ENCODE measurements at places on chromosomes 5 and 9.

DNA sequence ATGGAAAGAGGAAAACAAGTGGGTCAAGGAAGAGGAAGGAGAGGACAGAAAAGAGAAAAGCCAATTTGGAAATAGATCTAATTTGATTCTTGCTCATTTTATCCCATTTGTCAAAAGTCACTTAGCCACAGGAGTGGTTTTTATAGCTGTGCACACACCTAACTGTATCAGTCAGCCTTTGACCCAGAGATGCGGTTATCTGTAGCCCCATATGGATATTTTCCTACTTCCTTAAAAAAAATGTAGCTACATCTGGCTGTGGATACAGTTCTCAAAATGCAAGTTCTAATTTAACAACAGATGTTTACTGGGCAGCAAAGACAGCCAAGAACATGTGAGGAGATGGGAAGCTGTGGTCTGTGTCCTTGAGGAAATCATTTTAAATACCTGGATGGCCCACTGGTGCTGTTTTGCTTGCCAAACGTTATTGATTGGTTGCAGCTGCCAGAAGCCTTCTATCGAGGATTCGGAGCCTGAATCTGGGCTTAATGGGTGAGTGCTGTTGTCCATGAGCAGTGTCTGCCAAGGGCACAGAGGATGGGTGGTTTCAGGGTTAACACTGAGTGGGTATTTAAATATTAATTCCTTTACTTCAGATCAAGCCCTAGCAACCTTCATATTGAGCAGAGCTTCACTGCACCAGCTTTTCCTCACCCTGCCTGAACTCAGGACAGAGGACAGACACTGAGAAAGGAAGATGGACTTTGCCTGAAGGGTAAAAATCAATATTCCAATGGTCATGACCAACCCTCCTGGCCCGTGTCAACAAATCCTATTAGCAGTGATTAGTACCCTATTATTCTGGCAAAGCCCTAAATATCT, 92.2 kb downstream of the APBA1 start:
- DNase-seq, result no peak
- no peak overlapping the region for H3K27ac ChIP-seq
- no peak overlapping the region for H3K4me3 ChIP-seq
- no peaks in the 10 kb centered on the region for H3K27me3 ChIP-seq
- no peaks in the 10 kb centered on the region for H3K36me3 ChIP-seq
- H3K4me1 ChIP-seq, result peaks cover 12% of the 10 kb centered on the region

- no peak for DNase-seq
- H3K4me1 ChIP-seq, result no peaks in the 10 kb centered on the region
- H3K36me3 ChIP-seq, result no peaks in the 10 kb centered on the region
- H3K4me3 ChIP-seq, result no peak overlapping the region
- no peaks in the 10 kb centered on the region for H3K27me3 ChIP-seq
These were observed 59.2 kb downstream of the MED10 start for GRCh38 chr5:6319116-6319515.

GRCh38 chr9:16181539-16181938, 628.7 kb downstream of the CCDC171 start:
- no peak for DNase-seq
- no peaks in the 10 kb centered on the region for H3K36me3 ChIP-seq
- no peak overlapping the region for H3K4me3 ChIP-seq
- no peaks in the 10 kb centered on the region for H3K27me3 ChIP-seq

- H3K27me3 ChIP-seq, result no peaks in the 10 kb centered on the region
- peaks cover 46% of the 10 kb centered on the region for H3K36me3 ChIP-seq
- DNase-seq, result peak; percentile 16
- peak overlapping the region; percentile 76 for H3K27ac ChIP-seq
- H3K4me1 ChIP-seq, result peaks cover 74% of the 10 kb centered on the region
- H3K4me3 ChIP-seq, result peak overlapping the region; percentile 79
These were observed 24.8 kb downstream of the FYB1 start for GRCh38 chr5:39194466-39195136.

- no peak overlapping the region for H3K27ac ChIP-seq
- no peaks in the 10 kb centered on the region for H3K36me3 ChIP-seq
These were observed 27.6 kb downstream of the CRB2 start for GRCh38 chr9:123383512-123384170.

GRCh38 chr9:113796646-113797426, 79.3 kb upstream of the ZNF618 start:
- no peaks in the 10 kb centered on the region for H3K36me3 ChIP-seq
- no peaks in the 10 kb centered on the region for H3K4me1 ChIP-seq
- no peaks in the 10 kb centered on the region for H3K27me3 ChIP-seq

- peaks cover 5% of the 10 kb centered on the region for H3K27me3 ChIP-seq
- peaks cover 6% of the 10 kb centered on the region for H3K4me1 ChIP-seq
- no peak overlapping the region for H3K27ac ChIP-seq
- no peak overlapping the region for H3K4me3 ChIP-seq
- DNase-seq, result no peak
These were observed 53.3 kb downstream of the UGCG start for GRCh38 chr9:111949919-111950318.

GRCh38 chr5:159456261-159456660, 126.0 kb upstream of the IL12B start:
- no peaks in the 10 kb centered on the region for H3K36me3 ChIP-seq
- no peak for DNase-seq
- peaks cover 27% of the 10 kb centered on the region for H3K4me1 ChIP-seq
- no peak overlapping the region for H3K27ac ChIP-seq
- H3K4me3 ChIP-seq, result no peak overlapping the region

- H3K27ac ChIP-seq, result no peak overlapping the region
- H3K27me3 ChIP-seq, result no peaks in the 10 kb centered on the region
- DNase-seq, result no peak
- no peaks in the 10 kb centered on the region for H3K36me3 ChIP-seq
These were observed 161.2 kb downstream of the MPDZ start for GRCh38 chr9:13118313-13118712.

DNA sequence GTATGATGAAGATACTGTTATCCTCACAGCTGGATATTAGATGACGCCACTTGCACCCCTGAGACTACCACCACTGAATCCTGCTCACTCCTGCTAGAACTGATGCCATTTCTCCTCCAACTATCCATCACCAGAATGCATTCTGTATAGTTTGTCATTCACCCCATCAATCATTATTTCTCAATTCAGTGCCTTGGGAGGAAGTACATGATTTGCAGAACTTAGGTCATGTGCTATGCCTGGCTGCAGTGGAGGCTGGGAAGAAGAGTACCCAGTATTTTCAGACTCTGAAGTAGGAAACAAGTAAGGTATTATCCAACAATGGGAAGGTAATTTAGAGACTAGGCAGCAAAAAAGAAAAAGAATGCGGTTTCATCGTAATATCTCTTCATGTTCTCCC, 26.2 kb upstream of the HSD17B4 start:
- no peaks in the 10 kb centered on the region for H3K4me1 ChIP-seq
- no peaks in the 10 kb centered on the region for H3K36me3 ChIP-seq
- H3K27me3 ChIP-seq, result peaks cover 6% of the 10 kb centered on the region
- DNase-seq, result no peak
- H3K27ac ChIP-seq, result no peak overlapping the region

GRCh38 chr9:21316860-21317259, 11.7 kb upstream of the IFNA5 start:
- peaks cover 1% of the 10 kb centered on the region for H3K4me1 ChIP-seq
- H3K27me3 ChIP-seq, result peaks cover 24% of the 10 kb centered on the region
- H3K27ac ChIP-seq, result no peak overlapping the region
- no peak for DNase-seq
- peaks cover 1% of the 10 kb centered on the region for H3K36me3 ChIP-seq
- no peak overlapping the region for H3K4me3 ChIP-seq

DNA sequence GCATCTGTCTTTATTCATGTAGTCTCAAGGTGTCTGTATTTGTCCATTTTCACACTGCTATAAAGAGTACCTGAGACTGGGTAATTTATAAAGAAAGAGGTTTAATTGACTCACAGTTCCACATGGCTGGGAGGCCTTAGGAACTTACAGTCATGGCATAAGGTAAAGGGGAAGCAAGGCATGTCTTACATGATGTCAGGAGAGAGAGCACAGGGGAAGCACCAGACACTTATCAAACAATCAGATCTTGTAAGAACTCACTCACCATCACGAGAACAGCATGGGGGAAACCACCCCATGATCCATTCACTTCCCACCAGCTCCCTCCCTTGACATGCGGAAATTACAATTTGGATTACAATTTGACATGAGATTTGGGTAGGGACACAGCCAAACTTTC, 44.2 kb downstream of the NLN start:
- H3K4me3 ChIP-seq, result no peak overlapping the region
- no peak overlapping the region for H3K27ac ChIP-seq
- peaks cover 18% of the 10 kb centered on the region for H3K36me3 ChIP-seq
- H3K27me3 ChIP-seq, result no peaks in the 10 kb centered on the region
- H3K4me1 ChIP-seq, result peaks cover 6% of the 10 kb centered on the region

DNA sequence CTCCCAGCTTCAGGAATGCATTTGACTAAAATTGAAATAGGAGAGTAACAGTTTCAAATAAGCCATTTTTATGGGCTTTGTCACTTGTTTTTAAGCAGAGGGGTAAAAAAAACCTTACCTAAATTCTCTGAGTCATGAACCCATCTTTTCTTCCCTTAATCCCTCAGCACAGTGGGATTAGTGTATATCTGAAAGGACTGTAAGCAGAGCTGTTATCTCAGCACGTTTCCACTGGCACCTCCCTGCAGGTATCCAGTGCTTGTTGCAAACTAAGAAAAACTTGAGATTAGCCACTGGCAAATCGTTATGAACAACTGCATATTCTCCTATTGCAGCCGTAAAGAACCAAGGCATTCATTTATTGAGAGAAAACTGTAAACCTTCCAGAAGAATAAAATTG, 872.7 kb downstream of the EFNA5 start:
- H3K4me1 ChIP-seq, result no peaks in the 10 kb centered on the region
- H3K27me3 ChIP-seq, result no peaks in the 10 kb centered on the region
- no peak for DNase-seq
- H3K27ac ChIP-seq, result no peak overlapping the region
- no peak overlapping the region for H3K4me3 ChIP-seq

DNA sequence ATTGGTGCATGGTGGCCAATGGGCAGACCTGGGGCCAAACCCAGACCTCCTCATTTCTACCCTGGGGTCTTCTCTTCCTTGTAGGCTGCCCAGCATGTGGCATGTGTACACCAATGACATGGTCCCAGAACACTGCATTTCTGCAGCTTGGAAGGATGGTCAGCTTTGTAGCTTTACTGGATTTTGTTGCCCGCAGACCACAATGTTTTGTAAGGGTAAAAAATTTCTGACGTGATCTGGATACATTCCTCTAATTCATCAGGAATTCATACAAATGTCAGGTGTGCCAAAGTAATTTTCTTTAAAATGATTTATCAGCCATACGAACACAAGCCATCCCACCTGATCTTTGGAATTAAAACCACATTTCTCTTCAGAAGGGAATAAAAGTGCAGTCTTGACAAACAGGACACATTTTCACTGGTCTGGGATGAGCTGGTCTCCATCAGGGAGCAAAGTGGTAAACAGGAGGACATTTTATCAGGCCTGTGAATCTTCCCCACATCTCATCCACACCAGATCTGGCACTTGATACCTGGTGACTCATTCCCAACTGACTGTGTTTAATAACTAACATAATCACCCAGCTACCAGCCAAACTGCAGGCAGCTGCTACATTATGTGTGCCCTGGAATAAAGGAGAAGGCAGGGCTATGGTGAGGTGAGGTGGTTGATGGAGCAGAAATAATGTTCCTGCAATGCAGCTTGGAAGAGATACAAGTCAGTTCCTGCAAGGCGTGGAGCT, 103.9 kb downstream of the SPOCK1 start:
- H3K27ac ChIP-seq, result no peak overlapping the region
- peaks cover 2% of the 10 kb centered on the region for H3K27me3 ChIP-seq
- no peak for DNase-seq
- no peak overlapping the region for H3K4me3 ChIP-seq

DNA sequence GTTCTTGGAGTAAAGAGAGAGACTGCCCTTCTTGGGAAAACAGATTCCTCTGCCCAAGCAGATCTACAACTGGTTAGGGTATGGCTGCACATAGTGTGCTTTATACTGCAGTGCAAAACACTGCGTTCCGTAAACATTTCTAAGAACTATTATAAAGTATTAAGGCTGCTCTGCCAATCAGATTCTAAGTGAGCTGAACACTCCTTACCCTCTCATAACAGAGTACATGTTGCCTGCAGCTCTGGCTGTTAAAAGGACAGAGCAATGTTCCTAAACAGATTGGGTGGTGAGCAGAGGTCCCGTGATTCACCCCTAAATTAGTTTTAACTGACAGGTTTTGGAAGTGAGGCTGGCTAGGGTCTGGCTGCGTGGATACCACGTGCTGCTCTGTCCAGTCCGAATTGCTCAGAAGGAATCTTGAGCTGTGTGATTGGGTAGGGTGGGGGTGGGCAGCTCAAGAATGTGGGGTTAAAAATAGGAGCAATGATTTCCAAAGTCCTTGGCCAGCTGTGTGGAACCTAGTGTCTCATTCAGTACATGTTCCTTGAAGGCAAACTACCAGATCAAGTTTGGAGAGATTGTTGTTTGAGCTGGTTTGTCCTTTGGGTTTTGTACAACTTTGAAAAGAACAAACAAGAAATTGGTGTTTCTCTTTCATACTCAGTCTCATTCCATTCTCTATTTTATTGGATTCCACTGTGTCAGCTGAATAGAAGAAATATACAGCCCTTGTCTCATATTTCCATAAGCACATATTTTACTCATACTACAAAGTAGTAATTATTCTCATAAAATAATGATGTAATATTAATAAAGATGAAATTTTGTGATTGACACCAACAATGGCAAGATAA, 497.6 kb upstream of the CD180 start:
- H3K27me3 ChIP-seq, result no peaks in the 10 kb centered on the region
- H3K36me3 ChIP-seq, result no peaks in the 10 kb centered on the region
- no peaks in the 10 kb centered on the region for H3K4me1 ChIP-seq
- no peak overlapping the region for H3K4me3 ChIP-seq

GRCh38 chr9:18335825-18336224, 138.1 kb upstream of the ADAMTSL1 start:
- no peak overlapping the region for H3K27ac ChIP-seq
- no peaks in the 10 kb centered on the region for H3K27me3 ChIP-seq
- no peaks in the 10 kb centered on the region for H3K4me1 ChIP-seq
- no peak overlapping the region for H3K4me3 ChIP-seq

- no peak overlapping the region for H3K27ac ChIP-seq
- no peaks in the 10 kb centered on the region for H3K4me1 ChIP-seq
- H3K27me3 ChIP-seq, result no peaks in the 10 kb centered on the region
- no peak overlapping the region for H3K4me3 ChIP-seq
These were observed 703.9 kb downstream of the EFNA5 start for GRCh38 chr5:106966686-106967315.

DNA sequence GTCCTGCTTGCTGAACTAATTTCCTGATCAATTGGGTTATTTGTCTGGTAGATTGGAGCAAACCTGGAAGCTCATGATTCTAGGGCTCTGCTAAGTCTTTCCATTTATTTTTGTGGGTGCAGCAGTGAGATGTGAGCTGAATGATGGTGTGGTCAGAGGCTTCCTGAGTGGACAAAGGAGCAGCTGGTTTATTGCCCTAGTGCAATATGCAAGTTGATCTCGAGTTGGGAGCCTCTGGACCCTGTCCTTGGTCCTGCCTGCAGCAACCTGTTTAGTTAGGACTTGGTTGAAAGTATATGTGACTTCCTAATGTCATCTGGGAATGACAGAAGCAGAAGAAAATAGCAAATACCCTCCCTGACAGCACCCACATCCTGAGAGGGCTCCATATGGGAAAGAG, 4.2 kb upstream of the UNC5A start:
- no peak overlapping the region for H3K27ac ChIP-seq
- peaks cover under 1% of the 10 kb centered on the region for H3K4me1 ChIP-seq
- no peak for DNase-seq
- H3K4me3 ChIP-seq, result no peak overlapping the region
- H3K27me3 ChIP-seq, result peaks cover 29% of the 10 kb centered on the region
